Type B pancreatic cell (in vitro differentiated cells): ENCODE measurements at places on chromosomes 12 and 14.
A peak's percentile ranks its signal among the peaks of the same experiment; 100 is the strongest.

DNA sequence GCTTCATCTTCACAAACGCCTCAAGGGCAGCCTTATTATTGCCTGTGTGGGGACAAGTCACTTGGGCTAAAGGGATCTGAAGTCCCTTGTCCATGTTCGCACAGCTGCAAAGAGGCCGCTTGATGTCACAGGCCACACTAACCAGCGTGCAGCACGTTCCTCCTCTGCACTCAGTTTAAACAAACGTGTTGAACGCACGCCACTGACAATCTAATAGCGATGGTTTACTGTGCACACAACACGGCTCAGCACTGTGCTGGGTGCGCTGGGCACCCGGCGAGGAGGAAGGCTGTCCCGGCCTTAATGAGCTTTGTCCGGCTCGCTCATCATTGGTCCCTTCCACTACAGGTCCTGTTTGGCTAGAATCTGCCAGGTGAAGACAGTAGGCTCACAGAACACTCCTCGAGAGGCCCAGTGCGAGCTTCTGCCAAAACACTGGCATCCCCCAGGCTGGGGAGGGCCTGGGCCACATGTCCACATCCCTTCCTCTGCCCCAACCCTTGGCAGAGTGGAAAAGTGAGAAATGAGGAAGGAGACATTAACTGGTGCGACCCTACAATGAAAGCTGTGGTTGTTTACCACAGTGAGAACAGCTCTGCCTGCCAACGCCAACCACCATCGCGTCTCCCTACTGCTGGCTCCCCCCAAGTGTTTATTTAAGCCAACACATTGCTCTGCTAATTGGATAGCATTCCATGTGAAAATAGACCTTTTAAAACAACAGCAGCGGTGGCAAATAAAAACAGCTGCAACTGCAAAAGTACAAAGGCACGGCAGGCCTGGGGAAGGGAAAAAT is 113.2 kb downstream of the RBM19 start:
- H3K4me3 ChIP-seq = no peak overlapping the region
- H3K36me3 ChIP-seq = peaks cover 15% of the 10 kb centered on the region

GRCh38 chr12:55708695-55709233 is 1.1 kb upstream of the ITGA7 start:
- H3K36me3 ChIP-seq = no peaks in the 10 kb centered on the region
- DNase-seq = no peak
- peaks cover 20% of the 10 kb centered on the region for H3K4me1 ChIP-seq
- H3K4me3 ChIP-seq = peak overlapping the region; percentile 88

DNA sequence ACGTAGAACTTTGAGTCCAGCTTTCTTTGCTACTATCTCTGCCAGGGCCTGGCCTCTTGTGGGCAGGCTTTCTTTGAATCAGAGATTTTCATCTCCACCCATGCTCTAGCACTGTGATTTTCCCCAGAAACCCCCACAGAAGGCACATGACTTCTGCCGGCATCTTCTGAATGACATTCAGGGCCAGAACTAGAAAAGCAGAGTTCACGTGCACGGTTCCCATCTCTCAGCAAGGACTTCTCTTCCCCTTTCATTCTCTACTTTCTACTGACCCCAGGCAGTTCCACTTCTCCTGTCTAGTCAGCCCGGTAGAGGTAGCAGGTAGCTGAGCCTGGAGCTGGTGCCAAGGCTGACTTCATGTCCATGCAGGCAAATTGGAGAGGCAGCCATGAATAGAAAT is 26.9 kb downstream of the BATF start:
- H3K4me3 ChIP-seq = no peak overlapping the region
- H3K36me3 ChIP-seq = no peaks in the 10 kb centered on the region
- H3K27me3 ChIP-seq = no peaks in the 10 kb centered on the region
- peaks cover 6% of the 10 kb centered on the region for H3K4me1 ChIP-seq
- no peak for DNase-seq

- peaks cover 4% of the 10 kb centered on the region for H3K36me3 ChIP-seq
- H3K27me3 ChIP-seq = peaks cover 4% of the 10 kb centered on the region
- no peak overlapping the region for H3K27ac ChIP-seq
- H3K4me1 ChIP-seq = no peaks in the 10 kb centered on the region
- no peak overlapping the region for H3K4me3 ChIP-seq
- no peak for DNase-seq
Measured at GRCh38 chr14:91649930-91650329, 82.0 kb downstream of the CATSPERB start.

DNA sequence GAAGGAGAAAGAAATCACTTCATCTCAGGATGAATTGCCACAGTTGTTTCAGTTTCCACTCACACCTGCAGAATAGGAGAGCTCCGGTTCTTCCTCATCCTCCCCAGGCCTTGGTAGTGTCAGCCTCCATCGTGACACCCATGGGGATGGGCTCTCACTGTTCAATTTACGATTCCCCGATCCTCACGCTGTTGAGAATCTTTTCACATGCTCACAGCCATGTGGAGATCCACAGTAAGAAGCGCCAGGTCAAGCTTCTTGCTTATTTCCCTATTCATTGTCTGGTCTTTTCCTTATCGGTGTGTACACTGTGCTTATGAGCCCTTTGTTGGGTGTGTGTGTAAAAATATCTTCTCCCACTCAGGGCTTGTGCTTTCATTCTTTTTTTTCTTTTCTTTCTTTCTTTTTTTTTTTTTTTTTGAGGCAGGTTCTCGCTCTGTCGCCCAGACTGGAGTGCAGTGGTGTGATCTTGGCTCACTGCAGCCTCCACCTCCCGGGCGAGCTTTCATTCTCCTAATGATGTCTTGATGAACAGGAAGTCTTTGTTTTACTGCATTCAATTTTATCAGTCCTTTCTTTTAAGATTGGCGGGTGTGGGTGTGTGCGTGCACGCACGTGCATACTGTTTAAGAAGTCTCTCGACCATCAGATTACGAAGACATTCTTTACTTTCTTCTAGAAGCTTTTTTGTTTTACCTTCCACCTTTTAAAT is 21.5 kb downstream of the RIN3 start:
- peaks cover 7% of the 10 kb centered on the region for H3K27me3 ChIP-seq
- H3K36me3 ChIP-seq = no peaks in the 10 kb centered on the region
- peak overlapping the region; percentile 1 for H3K4me3 ChIP-seq
- peak overlapping the region; percentile 40 for H3K27ac ChIP-seq
- peaks cover 8% of the 10 kb centered on the region for H3K4me1 ChIP-seq

GRCh38 chr14:21017528-21018245 is 7.2 kb downstream of the NDRG2 start:
- peaks cover 8% of the 10 kb centered on the region for H3K36me3 ChIP-seq
- no peak overlapping the region for H3K4me3 ChIP-seq
- H3K4me1 ChIP-seq = peaks cover 21% of the 10 kb centered on the region

GRCh38 chr12:111297703-111298426 is 71.0 kb downstream of the PHETA1 start:
- no peaks in the 10 kb centered on the region for H3K27me3 ChIP-seq
- no peak overlapping the region for H3K27ac ChIP-seq
- no peak overlapping the region for H3K4me3 ChIP-seq
- peaks cover 3% of the 10 kb centered on the region for H3K4me1 ChIP-seq

- H3K4me1 ChIP-seq = peaks cover 5% of the 10 kb centered on the region
- DNase-seq = no peak
- peak overlapping the region; percentile 34 for H3K27ac ChIP-seq
- no peaks in the 10 kb centered on the region for H3K36me3 ChIP-seq
Measured at GRCh38 chr14:103801459-103801858, 45.9 kb downstream of the PPP1R13B start.

DNA sequence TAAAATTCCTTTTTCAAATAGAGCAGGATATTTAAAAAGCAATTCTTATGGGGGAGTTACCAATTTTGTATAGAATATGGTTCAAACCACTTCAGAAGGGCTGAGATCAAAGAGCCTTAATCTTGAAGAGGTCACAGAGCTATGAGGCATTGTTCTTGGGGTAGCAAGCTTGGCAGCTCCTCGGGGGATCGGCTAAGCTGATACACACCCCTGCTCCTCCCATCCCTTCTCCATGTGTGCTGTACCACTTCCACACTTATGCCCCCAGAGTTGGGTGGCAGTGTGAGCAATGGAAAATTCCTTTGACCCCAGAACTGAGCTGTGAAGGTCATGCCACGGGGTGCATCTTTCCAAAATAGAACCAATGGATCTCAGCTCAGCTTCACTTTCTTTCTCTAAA is 15.0 kb upstream of the TMEM30B start:
- DNase-seq = no peak
- H3K36me3 ChIP-seq = no peaks in the 10 kb centered on the region
- no peak overlapping the region for H3K4me3 ChIP-seq
- no peak overlapping the region for H3K27ac ChIP-seq

DNA sequence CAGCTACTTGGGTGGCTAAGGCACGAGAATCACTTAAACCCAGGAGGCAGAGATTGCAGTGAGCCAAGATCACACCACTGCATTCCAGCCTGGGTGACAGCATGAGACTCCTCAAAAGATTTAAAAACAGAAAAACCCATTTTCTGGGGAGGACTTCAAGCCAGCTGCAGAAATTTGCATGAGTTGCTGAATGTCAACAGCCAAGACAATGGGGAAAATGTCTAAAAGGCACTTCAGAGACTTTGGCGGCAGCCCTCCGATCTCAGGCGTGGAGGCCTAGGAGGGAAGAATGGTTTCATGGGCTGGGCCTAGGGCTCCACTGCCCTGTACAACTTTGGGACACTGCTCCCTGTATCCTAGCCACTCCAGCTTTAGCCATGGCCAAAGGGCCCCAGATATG is 177.8 kb upstream of the C14orf180 start:
- H3K4me3 ChIP-seq = no peak overlapping the region
- no peaks in the 10 kb centered on the region for H3K36me3 ChIP-seq
- peaks cover 4% of the 10 kb centered on the region for H3K4me1 ChIP-seq
- H3K27me3 ChIP-seq = peaks cover 27% of the 10 kb centered on the region
- DNase-seq = no peak
- no peak overlapping the region for H3K27ac ChIP-seq

DNA sequence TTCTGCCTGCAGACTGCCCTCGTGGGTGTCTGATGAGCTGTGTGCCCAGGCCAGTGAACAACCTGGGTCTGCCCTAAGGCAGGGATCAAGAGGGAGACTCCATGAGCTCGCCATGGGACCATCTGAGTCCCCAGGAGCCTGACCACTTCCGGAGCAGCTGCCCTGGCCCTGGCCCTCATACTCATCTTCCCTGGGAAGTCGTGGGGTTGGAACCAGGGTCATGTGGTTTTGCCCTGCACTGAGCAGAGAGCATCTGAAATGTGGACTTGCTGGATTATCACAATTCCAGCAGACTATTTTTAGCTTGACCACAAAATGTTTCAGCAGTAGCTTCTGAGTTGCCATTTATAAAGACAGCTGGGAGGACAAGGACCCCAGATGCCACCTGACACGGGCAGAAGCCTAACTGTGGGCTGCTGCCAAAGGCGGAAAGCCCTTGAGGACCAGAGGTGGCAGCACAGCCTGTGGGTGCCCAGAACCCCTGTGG is 6.7 kb downstream of the BTBD6 start:
- no peaks in the 10 kb centered on the region for H3K27me3 ChIP-seq
- H3K27ac ChIP-seq = no peak overlapping the region
- no peak for DNase-seq
- H3K36me3 ChIP-seq = no peaks in the 10 kb centered on the region
- no peak overlapping the region for H3K4me3 ChIP-seq
- peaks cover 8% of the 10 kb centered on the region for H3K4me1 ChIP-seq

DNA sequence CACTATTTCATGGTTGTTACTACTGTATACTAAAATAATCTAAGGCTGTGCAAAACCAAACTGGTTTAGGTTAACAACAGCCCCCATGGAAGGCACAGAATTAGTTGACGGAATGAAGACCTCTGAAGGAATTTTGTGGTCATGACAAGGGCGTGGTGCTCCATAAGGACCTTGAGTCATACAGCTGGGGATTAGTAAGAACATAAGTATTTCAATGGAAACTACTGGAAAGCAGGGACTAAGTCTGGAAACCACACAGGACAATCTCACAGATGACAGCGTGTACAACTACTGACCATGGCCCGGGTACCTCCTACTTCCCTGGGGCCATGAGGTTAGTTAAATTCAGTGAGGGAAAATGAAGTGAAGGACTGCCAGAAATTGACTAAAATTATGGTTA is 98.5 kb upstream of the PLEKHA5 start:
- H3K36me3 ChIP-seq = peaks cover 7% of the 10 kb centered on the region
- DNase-seq = no peak
- no peak overlapping the region for H3K27ac ChIP-seq
- no peaks in the 10 kb centered on the region for H3K27me3 ChIP-seq

GRCh38 chr14:54451121-54451601 is 10.0 kb upstream of the CNIH1 start:
- peaks cover 24% of the 10 kb centered on the region for H3K4me1 ChIP-seq
- peaks cover 9% of the 10 kb centered on the region for H3K27me3 ChIP-seq
- no peaks in the 10 kb centered on the region for H3K36me3 ChIP-seq
- H3K4me3 ChIP-seq = no peak overlapping the region

GRCh38 chr12:123119808-123120207 is 31.1 kb downstream of the PITPNM2 start:
- no peaks in the 10 kb centered on the region for H3K27me3 ChIP-seq
- H3K27ac ChIP-seq = no peak overlapping the region
- peaks cover 6% of the 10 kb centered on the region for H3K4me1 ChIP-seq
- H3K36me3 ChIP-seq = no peaks in the 10 kb centered on the region
- no peak overlapping the region for H3K4me3 ChIP-seq

DNA sequence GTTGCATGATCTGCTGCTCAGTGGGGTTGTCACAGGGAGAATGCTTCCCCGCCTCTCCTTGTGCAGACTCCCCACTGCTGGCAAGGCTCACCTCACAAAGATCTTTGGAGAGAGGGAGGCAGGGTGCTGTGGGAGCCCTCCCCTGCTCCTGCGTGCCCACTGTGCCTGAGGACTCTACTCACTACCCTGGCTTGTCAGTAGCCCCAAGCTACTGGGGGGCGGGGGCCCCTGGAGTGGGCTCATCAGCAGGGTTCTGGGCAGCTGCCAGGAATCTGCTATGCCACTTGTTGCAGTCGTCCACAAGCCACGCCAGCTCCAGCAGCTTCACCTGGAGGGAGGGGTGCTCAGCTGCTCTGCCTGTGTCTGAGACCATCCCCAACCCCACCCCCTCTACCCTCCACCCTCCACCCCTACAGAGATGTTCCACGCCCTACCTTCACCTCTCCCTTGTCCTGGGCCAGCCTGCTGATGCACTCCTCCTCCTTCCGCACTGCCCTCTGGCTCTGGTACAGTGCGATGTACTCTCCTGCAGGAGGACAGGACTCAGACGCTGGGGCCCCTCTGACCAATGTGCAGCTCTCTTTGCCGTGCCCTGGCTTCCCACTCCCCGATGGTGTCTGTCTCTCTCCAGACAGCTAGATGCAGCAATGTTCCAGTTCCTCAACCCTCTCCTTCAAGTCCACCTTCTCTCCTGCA is 14.2 kb upstream of the BLTP3B start:
- H3K4me1 ChIP-seq = no peaks in the 10 kb centered on the region
- DNase-seq = no peak
- no peak overlapping the region for H3K4me3 ChIP-seq
- H3K36me3 ChIP-seq = no peaks in the 10 kb centered on the region
- no peaks in the 10 kb centered on the region for H3K27me3 ChIP-seq

DNA sequence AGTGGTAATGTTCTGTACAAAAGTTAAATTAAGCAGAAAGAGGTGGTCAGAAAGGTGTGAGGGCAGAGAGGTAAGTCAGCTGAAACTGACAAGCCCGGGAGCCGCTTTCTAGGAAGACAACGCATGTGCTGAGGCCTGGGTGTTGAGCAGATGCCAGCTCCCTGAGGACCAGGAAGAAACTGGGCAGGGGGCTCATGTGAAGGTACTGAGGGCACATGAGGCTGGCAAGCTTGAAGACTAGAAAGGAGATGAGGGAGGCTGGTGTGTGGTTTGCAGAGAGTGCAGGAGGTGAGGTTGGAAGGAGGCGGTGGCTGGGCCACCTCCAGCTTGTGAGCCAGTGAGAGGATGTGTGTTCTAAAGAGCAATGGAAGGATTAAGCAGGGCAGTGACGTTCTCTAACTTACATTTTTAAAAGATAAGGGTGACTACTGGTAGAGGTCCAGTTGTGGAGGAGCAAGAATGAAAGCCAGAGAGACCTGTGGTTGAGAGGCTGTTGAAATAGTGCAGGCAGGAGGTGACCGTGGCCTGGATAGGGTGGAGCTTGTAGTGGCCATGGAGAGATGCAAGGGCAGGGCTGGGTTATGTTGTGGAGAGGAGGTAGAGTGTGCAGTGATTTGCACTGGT is 29.1 kb downstream of the ZNF664 start:
- no peak for DNase-seq
- no peak overlapping the region for H3K27ac ChIP-seq
- H3K4me3 ChIP-seq = no peak overlapping the region
- H3K27me3 ChIP-seq = no peaks in the 10 kb centered on the region
